ENCODE measurements at places on chromosomes 7 and 10. TPM values are rescaled to one million over a fixed set of nuclear protein-coding genes. Genes with fewer than 3 reads are reported as not detected.

The TMEM140 gene
- polyA plus RNA-seq = 10.8 TPM

The NPC1L1 gene
- polyA plus RNA-seq = 0.07 TPM

DNA sequence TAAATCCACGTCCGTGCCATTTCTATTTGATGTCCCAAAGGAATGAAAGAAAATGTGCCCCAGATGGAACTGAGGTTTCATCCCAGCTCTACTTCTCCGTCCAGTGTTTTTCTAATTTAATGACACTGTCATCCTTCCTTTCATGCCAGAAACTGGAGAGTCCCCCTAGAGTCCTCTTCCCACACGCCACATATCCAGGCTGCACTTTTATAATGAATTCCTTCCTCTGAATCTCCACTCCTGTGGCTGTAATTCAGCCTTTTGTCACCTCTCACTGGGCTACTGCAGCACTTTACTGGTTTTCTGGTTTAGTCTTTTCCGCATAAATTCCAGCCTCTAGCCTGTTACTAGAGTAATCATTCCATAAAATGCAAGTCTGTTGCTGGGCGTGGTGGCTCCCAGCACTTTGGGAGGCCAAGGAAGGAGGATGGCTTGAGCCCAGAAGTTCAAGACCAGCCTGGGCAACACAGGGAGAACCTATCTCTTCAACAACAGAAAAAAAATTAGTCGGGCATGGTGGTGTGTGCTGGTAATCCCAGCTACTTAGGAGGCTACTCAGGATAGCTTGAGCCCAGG is 142.6 kb upstream of the RHEB start:
- no peak for DNase-seq

- no peak for DNase-seq
Measured at GRCh38 chr7:31991406-31991805, 78.8 kb downstream of the PDE1C start.

GRCh38 chr7:87474533-87475358 is 734 bp downstream of the ABCB4 start:
- DNase-seq = peak; percentile 64

DNA sequence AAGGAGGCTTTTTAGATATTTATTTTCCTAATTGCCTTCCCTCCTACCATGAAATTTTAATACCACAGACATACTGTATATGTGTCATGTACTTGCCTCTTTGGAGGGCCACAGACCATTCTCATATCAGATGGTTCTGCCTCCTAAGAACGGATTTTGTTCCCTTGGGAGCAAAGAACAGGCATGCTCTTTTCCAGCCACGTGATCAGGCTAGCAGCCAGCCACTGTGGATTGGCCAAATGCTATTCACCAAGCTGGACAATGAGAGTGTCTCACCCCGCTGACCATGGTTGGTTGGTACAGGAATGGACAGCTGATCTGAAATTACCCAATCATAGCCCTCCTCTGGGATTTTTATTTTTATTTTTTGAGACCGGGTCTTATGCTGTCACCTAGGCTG is 21.5 kb upstream of the CRHR2 start:
- no peak for DNase-seq
